Activated CD8-positive, alpha-beta T cell treated with anti-CD3 and anti-CD28 coated beads, Interleukin-2, amount 10 ng/mL, durations not matched to agents 7 days and 5 days (primary cell): ENCODE measurements at places on chromosomes 13 and 19. TPM values are rescaled to one million over a fixed set of nuclear protein-coding genes. Genes with fewer than 3 reads are reported as not detected.

DNA sequence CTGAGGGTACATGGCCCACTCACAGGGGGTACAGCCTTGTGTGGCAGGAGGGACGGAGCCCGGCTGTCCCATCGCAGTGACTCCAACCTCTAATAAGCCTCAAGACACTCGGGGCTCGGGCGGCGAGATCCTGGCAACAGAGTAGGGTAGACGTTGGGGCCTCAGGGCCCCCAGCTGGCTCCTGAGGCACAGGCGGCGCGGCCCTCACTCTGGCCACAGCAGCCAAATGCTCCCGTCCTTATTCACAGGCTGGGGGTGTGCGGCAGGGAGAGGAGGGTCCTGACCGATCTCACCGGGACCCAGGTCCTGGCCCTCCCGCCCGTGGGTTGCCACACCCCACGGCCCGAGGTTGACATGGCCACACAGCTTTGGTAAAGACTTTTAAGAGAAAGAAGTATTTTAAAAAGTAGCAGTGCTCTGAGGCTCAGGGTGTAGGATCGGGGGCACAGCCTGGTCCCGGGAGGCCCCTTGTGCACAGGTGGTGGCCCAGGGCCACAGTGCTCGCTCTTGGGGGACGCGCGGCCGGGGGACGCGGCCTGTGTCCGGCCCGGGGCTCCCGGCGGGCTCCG is 7.6 kb downstream of the SLC39A3 start:
- DNase-seq, result no peak

DNA sequence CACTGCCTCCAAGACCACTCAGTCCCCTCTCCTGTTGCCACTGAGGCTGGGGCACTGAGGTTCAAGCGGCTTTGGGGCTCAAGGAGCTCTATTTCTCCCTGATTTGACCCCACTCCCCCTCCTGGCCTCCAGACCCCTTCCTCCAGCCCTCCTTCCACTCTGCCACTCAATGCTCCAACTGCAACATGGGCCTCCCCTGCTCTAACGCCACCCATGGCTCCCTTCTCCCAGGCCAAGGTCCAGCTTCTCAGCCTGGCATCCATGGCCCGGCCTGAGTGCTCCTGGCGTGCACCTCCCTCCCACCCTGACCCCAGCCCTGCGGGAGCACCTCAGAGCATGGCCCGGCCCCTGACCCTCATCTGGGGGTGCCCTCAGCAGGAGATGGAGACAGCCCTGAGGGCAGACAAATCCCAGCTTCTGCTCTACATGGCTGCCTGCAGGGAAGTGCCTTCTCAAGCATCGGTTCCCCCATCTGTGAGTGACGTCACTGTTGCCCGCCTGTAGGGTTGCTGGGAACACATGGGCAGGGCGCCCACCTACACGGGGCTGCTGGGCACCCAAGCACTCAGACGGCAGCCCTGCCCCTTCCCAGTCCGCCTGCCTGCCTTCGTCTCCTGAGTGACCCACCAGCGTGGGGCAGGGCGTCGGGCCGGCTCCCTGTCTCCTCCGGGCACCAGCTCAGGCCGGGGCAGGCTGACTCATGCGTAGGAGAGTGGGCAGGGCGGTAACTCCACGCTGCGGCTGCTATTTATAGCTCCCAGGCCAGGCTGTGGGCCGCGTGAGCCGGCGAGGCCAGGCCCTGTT is 1.6 kb upstream of the DIRAS1 start:
- no peak for DNase-seq

DNA sequence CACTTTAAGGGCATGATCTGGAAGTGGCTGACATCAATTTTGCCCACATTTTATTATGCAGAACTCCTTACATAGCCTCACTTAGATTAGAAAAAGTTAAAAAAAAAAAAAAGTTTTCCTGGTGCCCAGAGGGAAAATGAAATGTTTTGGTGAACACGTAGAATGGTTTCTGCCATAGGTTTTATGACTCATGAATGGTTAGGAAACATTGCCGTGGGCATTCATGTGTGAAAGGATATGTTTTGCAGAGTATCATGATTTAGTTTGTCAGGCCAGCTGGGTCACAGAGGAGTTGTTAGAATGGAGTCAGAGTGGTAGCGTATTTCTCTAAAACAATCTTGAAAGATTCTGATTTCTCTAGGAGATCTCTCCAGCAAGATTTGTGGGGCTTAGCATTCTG is 133.8 kb downstream of the MRPL57 start:
- DNase-seq, result no peak

GRCh38 chr13:24865163-24865953 is 101.4 kb downstream of the RNF17 start:
- DNase-seq, result no peak

DNA sequence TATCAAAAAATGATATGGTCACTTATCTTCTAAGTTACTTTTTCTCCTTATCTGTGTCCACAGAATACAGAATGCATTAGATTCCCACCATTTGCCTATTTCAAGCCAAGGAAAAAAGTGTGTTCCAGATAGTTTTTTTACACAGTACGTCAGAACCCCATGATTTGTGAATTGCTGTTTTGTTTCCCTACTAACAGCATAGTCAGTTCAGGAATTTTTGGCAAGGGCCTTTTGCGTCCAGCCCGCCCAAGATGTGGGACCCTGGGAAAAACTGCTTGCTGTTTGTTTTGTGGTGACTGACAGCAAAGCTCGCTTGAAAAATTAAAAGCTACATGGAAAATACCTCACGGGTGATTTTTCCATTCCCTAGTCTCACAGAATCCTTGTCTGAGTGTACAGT is 20.4 kb upstream of the FAM216B start:
- DNase-seq, result no peak

DNA sequence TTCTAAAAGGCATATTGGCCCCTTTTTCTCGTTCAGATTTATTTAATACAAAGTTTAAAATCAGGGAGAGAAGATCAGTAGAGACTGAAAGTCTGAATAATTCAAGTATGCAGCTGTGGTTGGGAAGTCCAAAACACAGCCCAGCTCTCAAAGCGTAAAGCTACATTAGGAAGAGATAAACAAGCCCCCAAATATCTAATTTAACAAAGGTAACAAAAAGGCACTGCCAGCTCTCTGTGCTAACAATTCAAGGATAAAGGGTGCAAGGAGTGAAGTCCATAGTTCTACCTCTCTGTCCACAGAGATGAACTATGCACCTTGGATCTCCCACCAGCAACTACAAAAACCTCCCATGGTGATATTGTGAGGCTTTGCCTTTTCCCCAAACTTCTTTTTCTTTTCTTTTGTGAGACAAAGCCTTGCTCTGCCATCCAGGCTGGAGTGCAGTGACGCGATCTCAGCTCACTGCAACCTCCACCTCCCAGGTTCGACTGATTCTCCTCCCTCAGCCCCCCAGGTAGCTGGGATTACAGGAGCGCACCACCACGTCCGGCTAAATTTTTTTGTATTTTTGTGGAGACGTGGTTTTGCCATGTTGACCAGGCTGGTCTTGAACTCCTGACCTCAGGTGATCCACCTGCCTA is 104.4 kb downstream of the LHFPL6 start:
- DNase-seq, result no peak

DNA sequence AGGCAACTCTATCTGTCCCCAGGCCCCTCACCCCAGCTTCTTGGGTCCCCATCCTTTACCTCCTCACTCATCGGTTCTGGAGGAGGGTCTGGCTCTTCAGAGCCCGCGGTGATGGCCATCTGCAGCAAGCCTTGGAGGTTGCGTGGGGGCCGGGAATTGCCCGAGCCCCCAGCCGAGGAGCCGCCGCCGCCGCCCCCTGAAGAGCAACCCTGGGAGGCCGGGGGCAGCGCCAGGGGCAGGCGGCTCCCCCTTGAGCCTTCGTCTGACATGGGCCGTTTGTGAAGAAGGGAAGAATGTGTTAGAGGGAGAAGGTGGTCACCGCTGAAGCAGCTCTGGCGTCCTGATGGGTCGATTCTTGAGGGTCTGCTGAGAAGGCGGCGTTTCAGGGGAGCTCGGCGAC is 570 bp downstream of the HSPBP1 start:
- no peak for DNase-seq

DNA sequence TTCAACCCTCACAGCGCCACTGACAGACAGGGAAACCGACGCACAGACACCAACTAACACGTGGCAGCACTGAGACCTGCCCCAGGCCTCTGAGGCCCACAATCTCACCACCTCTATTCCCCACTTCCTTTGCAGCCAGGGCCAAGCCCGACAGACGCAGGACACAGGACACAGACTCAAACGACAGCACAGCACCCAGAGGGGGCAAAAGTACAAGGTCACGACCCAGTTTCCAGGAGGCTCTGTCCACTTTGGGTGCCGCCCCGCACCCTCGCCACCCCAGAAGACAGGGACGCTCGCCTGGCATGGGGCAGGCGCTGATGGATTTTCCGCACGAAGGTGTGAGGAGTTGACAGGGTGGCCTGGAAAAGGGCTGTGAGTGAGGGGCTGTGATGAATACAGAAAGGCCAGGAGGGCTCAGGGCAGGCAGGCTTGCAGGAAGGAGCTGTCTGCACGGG is 48.8 kb downstream of the MLLT1 start:
- no peak for DNase-seq

DNA sequence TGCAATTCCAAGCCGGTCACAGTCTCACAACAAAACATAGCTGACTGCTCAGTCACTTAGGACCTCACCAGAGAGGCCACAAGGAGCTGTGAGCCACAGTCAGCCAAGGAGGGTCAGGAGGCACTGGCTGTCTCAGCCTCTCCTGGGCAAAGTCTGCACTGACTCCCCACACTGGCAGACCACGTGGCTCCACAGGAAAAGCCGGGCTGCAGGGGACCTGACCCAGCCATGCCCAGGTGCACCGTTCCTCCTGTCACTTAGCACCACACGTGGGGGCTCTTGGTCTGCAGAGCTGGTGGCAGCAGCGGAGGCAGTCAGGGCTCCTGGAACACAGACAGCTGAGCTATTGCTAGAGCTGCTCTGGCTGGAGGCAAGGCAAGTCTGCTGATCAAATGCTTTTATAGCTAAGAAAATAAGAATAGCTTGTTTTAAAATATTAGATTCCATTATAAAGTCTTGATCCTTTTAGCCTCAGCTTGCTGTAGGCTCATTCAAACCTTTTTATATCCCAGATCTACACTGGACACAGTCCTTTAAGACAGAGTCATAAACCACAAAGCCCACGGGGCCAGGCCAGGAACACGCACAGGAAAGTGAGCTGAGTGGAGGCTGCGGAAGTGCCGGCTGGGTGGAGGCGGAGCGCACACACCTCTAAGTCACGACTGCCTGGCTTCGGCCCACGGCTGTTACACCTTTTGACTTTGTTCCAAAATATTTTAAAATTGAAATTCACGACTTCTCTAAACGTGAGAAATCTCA is 744.1 kb downstream of the UQCRFS1 start:
- peak; percentile 38 for DNase-seq

DNA sequence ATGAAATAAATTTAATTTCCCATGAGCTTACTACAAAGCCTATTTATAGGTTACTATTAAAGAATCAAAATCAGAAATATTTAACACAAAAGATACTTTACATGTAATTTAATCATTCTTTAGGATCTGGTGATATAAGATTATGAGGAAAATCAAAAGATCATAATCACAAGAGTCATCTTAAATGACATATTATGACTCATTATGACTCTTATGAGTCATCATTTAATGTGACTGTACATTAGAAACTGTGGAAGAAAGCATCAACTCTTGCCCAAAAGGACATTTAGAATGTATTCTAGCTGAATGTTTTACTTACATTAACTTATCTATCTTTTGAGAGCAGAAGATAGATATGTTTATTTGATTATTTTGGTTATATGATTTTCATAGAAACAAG is 458.6 kb downstream of the DCT start:
- DNase-seq, result no peak

DNA sequence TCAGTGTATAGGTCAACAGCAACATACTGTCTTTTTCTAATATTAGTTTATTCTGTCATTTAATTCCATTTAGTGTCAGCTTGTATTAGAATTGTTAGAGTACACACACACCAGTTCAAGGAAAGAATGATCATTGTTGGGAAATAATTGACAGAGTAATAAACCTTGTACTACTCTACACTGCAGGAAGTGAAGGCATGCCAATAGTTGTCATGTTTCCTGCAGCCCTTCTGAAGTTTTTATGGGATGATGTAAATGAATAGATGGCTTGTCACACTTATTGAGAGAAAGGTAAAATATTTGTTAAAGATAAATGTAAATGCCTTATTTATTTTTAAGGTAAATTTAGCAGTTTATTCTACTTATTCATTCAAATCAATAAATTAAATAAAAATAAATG is 306.9 kb upstream of the KLHL1 start:
- no peak for DNase-seq

DNA sequence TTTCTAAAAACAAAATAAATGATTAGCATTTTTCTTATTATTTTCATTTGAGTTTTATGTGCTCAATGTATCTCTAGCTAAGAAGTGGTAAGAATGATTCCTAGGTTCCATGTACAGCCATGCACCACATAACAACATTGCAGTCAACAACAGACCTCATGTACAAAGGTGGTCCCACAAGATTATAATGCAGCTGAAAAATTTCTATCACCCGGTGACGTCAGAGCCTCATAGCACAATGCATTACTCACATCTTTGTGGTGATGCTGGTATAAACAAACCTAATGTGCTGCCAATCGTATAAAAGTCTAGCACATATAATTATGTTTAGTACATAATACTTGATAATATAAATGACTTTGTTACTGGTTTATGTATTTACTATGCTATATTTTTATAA is 120.5 kb downstream of the SLC7A1 start:
- no peak for DNase-seq

- DNase-seq, result no peak
Observed at GRCh38 chr13:60227158-60227557, 63.4 kb upstream of the DIAPH3 start.

DNA sequence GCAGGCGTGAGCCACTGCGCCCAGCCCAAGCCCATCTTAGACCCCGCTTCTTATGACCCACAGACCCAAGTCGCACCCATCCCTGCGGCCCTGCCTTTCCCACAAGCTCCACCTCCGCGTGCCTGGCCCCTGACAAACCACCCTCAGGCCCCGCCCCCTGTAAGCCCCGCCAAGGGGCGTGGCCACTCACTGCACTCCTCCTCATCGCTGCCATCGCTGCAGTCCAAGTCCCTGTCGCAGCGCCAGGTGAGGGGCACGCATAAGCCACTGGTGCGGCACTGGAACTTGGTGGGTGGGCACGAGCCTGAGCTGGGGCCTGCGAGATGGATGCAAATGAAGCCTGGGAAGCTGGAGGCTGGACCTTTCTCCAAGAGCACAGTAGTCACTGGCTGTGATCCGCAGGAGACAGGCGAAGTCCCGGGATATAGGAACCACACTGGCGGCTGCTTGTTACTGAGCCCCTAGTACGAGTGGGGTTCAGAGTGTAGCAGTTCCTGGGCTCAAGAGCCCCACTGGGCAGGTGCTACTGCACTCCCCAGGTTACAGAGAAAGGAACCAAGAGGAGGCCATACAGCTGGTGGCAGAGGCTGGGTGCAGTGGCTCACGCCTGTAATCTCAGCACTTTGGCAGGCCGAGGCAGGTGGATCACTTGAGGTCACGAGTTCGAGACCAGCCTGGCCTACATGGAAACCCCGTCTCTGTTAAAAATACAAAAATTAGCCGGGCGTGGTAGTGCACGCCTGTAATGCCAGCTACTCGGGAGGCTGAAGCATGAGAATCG is 3.1 kb downstream of the CD320 start:
- DNase-seq, result peak; percentile 29

GRCh38 chr19:18765224-18765623 is 25.9 kb downstream of the COMP start:
- no peak for DNase-seq

The ZNF575 gene
- total RNA-seq, result 3.7 TPM

The PLEKHJ1 gene
- 78.0 TPM for total RNA-seq

The TMEM221 gene
- total RNA-seq, result not detected

The COX6B2 gene
- 0.34 TPM for total RNA-seq

The RDH8 gene
- not detected for total RNA-seq

The RNF17 gene
- total RNA-seq, result not detected

The C1QTNF9B gene
- not detected for total RNA-seq

The RASA3 gene
- 36.9 TPM for total RNA-seq

The MUC16 gene
- total RNA-seq, result not detected
